Hypothalamus (tissue), 51 donors: ENCODE measurements at places on chromosomes 6 and 20.

DNA sequence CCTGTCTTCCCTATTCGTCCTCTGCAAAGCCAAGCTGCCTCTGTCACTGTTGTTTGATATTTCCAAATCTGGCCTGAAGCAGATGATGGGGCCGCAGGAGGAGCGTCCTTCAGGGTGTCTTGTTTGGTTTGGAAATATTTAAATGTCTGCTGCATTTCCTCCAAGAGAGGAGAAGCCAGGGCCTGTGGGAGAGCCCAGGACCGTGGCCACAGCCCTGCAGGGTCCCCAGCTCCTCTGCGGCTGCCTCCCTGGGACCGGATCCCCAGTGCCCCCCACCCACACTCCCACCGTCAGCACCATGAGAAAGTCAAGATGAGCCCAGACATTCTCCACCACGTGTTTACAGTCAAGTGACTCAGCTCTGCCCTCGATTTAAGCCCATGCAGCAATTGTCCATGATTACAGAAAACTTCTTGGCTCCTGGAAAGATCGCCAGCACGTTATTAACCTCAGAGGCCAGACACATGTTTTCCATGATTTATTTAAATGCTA, 18.2 kb downstream of the FOXF2 start:
- no peak for DNase-seq

DNA sequence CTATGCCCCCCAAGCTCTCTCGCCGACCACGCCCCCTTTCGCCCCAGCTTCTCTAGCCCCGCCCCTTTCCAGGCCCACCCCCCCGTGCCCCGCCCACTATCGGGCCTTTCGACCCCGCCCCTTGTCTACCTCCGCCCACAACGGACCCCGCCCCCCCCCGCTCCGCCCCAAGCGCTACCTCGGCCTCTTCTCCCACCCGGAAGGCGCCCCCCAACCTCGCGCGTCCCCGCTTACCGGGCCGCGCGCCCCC, 200 bp downstream of the ZBTB22 start:
- DNase-seq: peak; percentile 77

DNA sequence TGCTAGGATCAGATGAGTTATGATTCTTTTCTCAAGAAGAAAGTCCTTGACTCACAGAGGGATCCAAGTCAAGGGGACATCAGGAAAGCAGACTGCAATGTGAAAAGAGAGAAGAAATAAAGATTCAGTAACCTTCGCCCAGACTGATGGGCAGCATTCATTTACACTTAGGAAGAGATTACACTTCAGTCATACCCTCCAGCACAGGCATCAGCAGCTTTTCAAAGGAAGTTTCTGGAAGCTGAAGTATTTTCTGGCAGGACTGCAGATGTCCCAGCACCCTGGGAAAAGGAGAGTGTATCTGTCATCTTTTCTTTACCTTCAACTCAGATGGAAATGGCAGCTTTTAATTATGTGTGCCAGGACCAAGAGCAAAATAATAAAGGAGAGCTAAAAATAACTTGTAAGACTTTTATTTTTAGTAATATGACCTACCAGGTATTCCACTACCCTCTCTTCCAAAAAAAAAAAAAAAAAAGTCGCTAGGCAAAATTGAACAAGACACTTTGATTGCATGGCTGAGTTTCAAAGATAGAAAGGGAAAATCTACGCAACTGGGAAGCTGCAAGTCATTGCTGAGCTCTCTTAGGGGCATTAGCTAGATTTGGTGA, 712.1 kb downstream of the EPM2A start:
- no peak for DNase-seq

DNA sequence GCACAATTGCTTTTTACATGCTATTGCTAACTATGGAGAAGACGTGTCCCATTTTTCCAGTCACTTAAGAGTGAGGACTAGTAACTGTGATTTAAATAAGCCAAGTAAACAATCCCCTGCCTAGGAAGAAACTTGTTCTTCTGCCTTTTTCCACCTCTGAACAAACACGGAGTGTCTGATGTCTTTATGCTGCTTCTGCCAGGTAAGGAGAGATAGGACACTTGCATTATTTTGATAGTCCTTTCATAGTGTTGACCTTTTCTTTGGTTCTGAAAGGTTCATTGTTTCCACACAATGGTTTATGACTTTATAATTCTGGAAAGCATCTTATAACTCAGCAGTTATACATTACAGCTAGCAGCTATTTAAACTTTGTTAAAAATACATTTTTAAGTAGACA, 8.4 kb downstream of the LRP11 start:
- DNase-seq: no peak

- DNase-seq: no peak
These were observed 35.7 kb downstream of the COX4I2 start for GRCh38 chr20:31673435-31673834.

GRCh38 chr6:56003616-56004015, 128.2 kb upstream of the BMP5 start:
- DNase-seq: no peak

GRCh38 chr6:158819977-158820622, 932 bp upstream of the EZR start:
- no peak for DNase-seq

GRCh38 chr20:63024573-63025392, 18.0 kb upstream of the BHLHE23 start:
- no peak for DNase-seq

DNA sequence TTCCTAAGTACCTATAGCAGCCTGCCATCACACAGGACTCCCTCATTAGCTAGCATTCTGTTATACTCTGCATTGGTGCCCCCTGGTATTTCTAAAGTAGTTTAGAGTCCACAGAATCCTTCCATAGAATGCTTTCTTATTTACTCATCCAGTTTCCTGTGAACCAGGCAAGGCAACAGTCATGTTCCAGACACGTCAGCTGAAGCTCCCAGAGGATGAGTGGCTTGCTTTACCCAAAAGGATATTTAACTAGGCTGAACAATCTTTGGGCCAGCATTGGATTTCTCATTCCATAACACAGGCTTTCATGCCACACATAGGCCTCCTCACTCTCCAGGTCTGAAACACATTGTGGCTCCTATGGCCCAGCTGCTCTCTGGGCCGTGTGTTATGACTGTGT, 203.8 kb upstream of the MAP3K7 start:
- DNase-seq: no peak

GRCh38 chr6:139608466-139609261, 234.2 kb upstream of the CITED2 start:
- no peak for DNase-seq

DNA sequence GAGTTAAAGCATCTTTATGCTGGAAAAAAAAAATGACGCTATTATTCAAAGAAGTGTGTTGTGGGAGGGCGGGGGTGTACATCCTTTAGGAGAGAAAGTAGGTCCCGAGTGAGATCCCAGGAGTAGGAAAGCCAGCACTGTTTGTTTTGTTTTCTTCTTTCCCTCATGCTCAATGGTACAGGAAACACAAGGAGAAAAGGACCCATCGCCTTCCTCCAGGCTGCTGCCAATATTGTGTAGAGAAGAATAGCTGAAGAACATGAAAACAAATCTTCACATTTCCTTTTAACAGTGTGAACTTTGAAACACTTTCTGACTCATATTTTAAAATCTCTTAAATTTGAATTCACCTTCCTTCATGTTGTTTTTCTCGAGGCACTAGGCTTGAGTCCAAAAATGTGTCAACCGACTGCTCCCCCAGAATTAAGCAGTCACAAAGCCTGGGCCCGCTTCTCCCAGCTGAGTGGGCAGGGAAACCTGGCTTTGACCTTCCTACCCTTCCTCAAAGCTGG, 22.3 kb downstream of the PPP1R16B start:
- DNase-seq: no peak

DNA sequence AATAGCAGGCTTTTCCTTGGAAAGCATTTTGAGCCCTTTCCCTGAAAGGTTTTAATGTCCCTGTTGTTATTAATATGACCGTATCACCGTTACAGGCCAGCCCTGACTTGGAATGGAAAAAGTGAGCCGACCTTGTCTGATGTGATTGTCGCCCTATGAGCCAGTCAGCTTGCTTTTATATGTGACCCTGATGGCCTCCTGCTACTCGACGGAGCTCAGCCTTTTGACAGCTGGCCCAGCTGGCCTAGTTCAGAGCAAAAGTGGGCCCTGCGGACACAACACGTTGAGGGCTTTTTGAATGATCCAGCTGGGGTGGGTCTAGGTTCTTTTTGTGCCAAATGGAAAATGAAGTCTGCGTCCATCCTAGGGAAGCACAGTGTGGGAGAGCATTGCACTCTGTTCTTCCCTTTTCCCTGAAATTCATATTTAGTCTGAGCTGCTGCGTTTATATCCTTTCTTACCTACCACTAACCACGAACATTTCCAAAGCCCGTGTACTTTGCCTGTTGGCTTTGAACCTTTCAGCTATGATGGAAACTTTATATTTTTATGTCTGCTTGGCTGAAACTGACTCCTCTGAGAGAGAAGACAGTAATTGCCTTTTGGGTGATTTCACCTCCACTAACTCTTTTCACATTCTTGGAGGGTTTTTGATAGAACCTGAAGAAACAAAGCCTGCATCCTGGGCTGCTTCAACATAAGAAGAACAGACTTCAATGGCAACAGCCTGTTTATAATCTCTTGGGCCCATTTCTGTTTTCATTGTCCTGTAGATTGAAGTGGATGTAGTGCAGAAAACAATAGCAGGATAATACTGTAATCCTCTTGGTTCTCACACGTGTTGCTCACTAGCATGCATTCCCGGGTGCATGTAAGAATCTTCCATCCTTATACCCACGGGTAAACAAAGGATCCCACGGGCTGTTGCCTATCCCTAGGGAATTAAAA, 121.8 kb upstream of the HDGFL1 start:
- no peak for DNase-seq

- no peak for DNase-seq
These were observed 62.9 kb downstream of the WDR27 start for GRCh38 chr6:169638915-169639314.

DNA sequence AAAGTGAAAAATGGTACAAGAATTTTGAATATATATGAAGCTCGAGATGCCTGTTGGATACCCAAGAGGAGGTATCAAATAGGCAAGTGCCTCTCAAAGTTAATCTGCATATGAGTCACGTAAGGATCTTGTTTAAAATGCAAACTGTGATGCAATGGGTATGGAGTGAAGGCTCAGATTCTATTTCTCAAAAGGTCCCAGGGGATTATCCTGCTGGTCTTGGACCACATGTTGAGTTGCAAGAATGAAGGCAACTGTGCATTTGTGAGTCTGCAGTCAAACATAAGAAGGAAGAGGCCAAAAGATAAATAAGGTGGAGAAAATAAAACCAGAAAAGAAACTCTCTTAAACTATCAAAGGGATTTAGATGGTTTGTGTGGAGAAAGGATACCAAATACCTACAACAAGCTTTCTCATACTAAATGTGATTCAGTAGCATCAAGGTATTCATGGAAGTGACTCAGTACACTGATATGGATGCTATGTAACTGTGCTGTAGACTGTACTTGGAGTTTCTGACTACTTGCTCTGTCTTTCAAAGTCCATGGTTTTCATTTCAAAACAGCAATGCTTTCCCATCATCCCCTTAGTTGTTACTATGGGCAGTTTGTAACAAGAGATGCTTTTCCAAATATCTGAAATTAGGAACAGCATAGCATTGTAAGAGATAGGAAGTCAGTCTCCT, 106.3 kb downstream of the GFRAL start:
- no peak for DNase-seq

GRCh38 chr20:60962367-60963045, 289.6 kb upstream of the CDH4 start:
- no peak for DNase-seq

DNA sequence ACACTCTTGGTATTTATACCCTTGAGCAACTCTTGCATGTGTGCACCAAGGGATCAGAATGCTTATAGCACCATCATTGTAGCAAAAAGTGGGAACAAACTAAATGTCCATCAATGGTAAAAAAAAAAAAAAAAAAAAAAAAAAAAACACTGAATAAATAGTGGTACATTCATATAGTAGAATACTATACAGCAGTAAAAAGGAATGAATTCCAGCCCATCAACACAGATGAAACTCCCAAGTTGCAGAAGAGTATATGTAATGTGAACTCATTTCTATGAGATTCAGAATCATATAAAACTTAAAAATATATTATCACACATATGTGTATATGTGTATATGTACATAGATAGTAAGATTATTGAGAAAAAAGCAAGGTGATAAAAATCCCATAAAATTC, 291.6 kb downstream of the CLIC5 start:
- no peak for DNase-seq

- no peak for DNase-seq
These were observed 2.0 kb upstream of the CRIP3 start for GRCh38 chr6:43310624-43311023.
